ENCODE measurements at places on chromosomes 4 and X. TPM values are rescaled to one million over a fixed set of nuclear protein-coding genes. Genes with fewer than 3 reads are reported as not detected.

GRCh38 chrX:78945186-78945912 lies at the start of gene P2RY10:
Gene P2RY10 (plus strand): TSS chrX:78945391. CDS start chrX:78960521, 15,130 bp downstream.
- DNase-seq, result peak; percentile 7

DNA sequence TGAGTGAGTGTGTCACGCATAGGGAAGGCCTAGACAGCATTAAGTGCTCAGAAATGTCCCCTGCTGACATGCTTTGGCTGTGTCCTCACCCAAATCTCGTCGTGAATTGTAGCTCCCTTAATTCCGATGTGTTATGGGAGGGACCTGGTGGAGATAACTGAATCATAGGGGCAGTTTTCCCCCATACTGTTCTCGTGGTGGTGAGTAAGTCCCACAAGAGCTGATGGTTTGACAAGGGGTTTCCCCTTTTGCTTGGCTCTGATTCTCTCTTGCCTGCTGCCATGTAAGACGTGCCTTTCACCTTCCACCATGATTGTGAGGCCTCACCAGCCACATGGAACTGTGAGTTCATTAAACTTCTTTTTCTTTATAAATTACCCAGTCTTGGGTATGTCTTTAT lies 78.0 kb downstream of the NSUN7 start:
- DNase-seq, result no peak

DNA sequence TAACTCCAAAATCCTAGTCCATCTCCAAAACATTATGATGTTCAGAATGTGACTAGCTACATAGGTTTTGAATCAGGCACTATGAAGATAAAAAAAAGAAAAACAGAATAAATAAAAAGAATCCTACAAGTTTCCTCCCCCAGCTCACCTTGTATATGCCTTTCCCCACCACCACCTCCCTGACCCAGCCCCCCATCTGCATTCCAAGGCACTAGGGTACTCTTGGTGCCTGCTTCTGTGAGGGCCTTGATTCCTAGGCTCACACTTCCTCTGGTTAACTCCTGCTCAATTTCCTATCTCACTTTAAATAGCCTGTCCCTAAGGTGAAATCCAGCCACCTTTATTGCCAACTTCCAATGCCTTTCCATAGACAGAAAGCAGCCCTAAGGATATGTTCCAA lies 178.7 kb upstream of the ATOH1 start:
- DNase-seq, result no peak

DNA sequence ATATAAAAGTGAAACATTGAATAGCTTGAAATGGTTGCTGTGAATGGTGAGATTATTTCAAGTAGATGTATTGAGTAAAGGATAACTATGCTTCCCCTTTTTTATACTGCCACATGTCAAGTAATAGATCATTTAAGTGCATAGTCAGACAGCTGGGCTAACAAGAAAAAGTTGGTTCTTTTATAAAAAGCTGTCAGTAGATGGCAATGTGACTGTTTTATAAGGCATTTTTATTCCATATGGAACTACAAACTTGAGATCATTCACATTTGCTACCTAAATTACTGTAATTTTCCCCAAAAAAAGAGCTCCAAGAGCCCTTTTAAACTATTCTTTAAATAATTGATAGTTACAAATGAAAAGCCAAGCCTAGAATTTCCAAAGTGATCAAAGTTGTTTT lies 831.0 kb downstream of the C4orf33 start:
- no peak for DNase-seq

DNA sequence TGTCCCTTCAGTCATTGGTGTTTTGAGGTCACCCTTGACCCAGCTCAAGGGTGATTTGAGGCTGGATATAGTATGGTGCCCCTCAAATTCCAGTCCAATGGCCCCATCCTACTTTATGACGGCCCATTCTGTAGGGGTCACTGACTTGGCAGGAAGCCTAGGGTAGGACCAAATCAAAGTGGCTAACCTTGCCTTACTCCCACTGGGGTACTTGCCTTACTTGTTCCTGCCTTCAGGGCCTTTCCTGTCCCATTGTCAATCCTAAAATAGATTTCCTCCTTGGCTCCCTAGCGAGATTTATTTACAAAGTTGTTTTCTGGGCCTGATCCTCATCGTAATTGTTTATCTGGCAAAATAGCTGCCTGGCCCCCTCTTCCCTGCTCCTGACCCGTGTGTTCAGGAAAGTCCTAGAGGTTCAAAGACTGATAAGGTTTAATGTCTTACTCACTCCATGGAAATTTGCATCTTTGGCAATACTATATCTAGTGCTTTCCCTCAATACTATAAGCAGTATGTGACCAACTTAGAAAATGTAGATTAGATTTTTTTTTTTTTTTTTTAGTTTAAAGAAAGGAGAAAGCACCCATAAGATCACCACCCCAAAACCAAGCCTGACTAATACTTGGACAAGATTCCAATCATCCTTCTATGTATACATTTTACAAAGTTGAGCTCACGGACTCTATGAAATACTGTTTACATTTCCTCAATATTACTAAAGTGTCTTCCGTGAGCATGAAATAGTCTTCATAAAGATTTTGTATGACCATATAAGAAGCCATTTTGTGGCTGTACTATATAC lies 44.8 kb downstream of the MSN start:
- no peak for DNase-seq

- DNase-seq, result no peak
These were observed 72.8 kb downstream of the SMIM20 start for GRCh38 chr4:25986807-25987206.

GRCh38 chrX:116345958-116346357 lies 90.4 kb upstream of the SLC6A14 start:
- DNase-seq, result no peak

DNA sequence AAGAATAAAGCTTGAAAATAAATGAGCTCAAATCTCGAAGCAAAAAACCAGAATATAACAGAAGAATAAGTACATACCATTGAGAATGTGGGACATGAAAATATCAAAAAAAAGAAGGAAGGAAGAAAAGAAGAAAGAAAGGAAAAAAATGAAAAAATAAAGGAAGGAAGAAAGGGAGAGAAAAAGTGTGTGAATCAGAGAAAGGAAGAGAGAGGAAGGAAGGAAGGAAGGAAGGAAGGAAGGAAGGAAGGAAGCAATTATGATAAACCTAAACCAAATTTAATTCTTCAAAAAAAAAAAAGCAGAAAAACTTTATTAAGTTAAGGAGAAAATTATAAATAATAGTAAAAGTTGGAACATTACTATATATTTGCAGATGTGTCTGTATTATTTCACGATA lies 949.8 kb downstream of the NLGN4X start:
- no peak for DNase-seq

- peak; percentile 16 for DNase-seq
These were observed 116.8 kb upstream of the SHISA3 start for GRCh38 chr4:42280327-42281095.

- peak; percentile 95 for DNase-seq
These were observed 134.8 kb downstream of the ARHGAP10 start for GRCh38 chr4:147866532-147867271.

GRCh38 chr4:20433097-20433705 lies 181.5 kb downstream of the SLIT2 start:
- no peak for DNase-seq

GRCh38 chr4:147788791-147789190 lies 56.9 kb downstream of the ARHGAP10 start:
- no peak for DNase-seq

- DNase-seq, result no peak
These were observed 388.2 kb downstream of the OPHN1 start for GRCh38 chrX:68045008-68045577.

DNA sequence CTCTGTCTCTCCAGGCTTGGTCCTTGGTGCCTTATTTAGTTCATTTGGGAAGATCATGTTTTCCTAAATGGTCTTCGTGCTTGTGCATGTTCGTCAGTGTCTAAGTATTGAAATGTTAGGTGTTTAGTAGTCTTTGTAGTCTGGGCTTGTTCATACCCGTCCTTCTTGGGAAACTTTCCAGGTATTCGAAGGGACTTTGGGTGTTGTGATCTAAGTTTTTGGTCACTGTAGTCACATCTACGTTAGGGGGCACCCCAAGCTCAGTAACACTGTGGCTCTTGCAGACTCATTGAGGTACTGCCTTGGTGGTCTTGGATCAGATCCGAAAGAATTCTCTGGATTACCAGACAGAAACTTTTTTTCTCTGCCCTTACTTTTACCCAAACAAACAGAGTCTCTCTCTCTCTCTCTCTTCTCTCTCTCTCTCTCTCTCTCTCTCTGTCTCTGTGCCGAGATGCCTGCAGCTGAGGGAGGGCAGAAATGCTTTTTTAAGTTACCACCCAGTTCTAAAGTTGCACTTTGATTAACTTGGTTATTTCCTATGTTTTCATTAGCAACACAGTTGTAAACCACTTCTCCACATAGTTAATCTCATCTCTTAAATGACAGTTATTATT lies 67.6 kb upstream of the SLC7A3 start:
- DNase-seq, result peak; percentile 1

DNA sequence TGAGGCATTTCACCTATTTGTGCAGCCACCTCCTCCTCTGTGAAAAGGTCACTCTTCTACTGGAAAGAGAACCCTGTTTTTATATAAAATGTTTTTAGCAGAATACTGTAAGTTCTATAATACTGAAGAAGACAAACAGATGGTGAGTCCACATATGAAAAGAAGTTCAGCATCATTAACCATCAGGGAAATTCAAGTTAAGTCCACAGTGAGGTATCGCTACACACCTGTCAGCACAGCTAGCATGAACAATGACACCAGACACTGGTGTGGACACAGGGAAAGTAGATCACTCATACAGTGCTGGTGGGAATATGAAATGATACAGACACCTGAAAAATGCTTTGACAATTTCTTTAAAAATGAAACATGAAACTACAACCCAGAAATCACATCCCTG lies 133.0 kb downstream of the MAD2L1 start:
- no peak for DNase-seq

- no peak for DNase-seq
These were observed 18.9 kb upstream of the MND1 start for GRCh38 chr4:153325558-153325957.

- no peak for DNase-seq
These were observed 227.4 kb upstream of the CXorf51B start for GRCh38 chrX:146581981-146582712.

DNA sequence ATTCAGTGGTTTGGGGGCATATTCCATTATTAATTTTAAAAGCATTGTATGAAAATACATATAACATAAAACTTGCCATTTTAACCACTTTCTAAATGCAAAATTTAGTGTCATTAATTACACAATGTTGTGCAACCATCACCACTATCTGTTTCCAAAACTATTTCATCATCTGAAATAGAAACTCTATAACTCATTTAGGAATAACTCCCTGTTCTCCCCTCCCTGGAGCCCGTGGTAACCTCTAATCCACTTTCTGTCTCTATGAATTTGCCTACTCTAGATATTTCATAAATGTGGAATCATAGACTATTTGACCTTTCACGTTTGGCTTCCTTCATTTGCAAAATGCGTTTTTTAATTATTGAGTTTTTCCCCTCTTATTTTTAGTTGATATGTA lies 101.4 kb upstream of the GPC4 start:
- no peak for DNase-seq

DNA sequence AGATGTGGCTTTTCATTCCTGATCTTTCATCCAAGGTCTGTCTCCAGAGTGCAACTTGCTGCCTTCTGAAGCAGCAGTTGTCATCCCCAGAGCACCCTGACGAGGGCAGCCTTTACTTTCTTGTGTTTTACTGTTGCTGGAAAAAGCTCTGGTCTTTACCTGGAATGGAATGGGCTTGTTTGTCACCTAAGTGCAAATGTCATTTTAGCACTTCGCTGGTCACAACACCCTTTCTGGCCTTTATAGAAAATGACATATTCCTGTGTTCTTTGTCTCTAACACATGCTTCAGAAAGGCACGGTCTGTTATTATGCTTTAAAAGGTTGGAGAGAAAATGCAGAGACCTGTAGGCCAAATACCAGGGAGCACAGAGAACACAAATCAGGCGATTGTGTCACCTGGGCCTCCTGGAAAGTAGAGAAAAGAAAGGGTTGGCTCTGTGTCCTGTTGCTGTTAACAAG lies 332.7 kb upstream of the IGFBP7 start:
- DNase-seq, result no peak

DNA sequence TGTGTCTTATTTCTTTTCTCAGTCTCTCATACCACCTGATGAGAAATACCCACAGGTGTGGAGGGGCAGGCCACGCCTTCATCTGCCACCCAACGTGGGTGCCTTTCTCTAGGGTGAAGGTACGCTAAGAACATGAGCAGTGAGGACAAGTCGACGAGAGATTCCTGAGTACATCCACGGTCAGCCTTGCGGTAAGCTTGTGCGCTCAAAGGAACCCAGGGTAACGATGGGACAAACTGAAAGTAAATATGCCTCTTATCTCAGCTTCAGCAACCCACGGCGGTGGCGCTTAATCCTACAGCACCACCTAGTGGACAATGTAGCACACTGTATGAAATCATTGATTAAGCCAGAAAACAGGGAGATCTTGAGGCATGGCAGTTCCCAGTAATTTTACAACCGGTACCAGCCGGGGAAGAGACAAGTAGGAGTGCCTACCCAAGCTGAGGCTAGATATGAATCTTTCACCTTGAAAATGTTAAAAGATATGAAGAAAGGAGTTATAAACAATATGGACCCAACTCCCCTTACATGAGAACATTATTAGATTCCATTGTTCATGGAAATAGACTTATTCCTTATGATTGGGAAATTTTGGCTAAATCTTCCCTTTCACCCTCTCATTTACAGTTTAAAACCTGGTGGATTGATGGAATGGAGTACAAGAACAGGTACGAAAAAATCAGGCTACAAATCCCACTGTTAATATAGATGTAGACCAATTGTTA lies 63.0 kb downstream of the ZNF732 start:
- DNase-seq, result peak; percentile 83

- DNase-seq, result no peak
These were observed 11.1 kb upstream of the LRAT start for GRCh38 chr4:154732669-154733068.

DNA sequence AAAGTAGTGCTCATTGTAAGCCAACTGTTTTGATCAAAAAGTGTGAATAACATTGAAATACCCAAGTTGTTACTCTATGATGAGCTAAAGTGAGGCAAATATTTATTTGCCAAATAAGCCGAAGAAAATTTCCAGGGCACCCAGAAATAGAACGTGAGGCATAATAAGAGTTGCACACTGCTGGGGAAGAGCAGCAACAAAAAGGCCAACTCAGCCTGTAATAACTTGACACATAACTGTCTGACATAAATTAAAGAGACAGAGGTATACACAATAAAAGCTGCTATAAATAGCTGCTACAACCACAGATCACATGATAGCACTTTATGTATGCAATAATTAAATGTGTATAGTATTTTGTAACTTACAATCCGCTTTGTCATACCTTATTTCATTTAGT lies 2.0 kb upstream of the ABCB7 start:
- DNase-seq, result no peak

GRCh38 chr4:128347175-128347868 lies 59.7 kb upstream of the PGRMC2 start:
- DNase-seq, result no peak

Gene MMRN1
- 0.19 TPM for total RNA-seq

Gene CAPN6
- not detected for total RNA-seq

Gene GAGE12J
- total RNA-seq, result not detected

Gene RASSF6
- 0.28 TPM for total RNA-seq

Gene ARMCX4
- total RNA-seq, result 17.9 TPM

Gene ARAF
- 119 TPM for total RNA-seq

Gene ANOS1
- total RNA-seq, result not detected

Gene DAPP1
- 8.3 TPM for total RNA-seq

Gene SLAIN2
- total RNA-seq, result 46.3 TPM

Gene CABS1
- not detected for total RNA-seq

Gene MAGEA4
- not detected for total RNA-seq

Gene SLIT2
- total RNA-seq, result not detected

Gene H2BW2
- not detected for total RNA-seq

Measured in CD4-positive, alpha-beta T cell (primary cell).